ENCODE measurements at places on chromosomes 11 and 22.

- no peak for DNase-seq
These were observed 151.5 kb downstream of the CHST1 start for GRCh38 chr11:45513821-45514340.

DNA sequence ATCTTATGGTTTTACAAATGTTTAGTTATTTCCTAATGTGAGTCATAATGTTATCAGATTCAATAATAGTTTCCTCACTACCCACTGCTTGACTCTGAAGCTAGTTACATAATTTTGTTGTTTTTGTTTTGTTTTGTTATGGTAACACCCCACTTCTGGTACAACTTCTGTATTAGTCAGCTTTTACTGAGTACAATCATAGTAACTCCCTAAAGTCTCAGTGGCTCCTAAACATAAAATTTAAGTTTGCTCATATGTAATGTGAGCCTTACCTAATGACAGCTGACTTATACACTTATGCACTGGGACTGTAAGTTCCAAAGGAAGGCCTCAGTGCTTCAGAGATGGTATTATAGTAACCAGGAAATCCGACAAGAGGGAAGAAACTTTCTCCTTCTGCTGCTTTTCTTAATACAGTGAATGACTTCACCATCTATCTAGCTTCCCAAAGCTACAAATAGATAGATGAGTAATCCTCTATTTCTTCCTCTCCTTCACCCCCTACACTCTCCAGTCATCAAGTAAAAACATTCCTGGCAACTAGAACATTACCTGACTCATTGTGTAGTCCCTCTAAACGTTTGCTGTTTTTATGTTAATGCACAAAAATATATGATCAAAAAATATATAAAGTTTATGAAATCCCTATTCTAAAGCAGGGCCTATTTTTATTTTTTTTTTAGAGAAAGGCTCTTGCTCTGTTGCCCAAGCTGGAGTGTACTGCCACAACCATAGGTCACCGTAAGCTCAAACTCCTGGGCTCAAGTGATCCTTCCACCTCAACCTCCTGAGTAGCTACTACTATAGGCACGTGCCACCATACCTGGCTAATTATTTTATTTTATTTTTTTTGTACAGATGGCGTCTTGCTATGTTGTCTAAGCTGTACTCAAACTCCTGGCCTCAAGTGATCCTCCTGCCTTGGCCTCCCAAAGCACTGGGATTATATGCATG is 563.0 kb downstream of the SOX6 start:
- no peak for DNase-seq

DNA sequence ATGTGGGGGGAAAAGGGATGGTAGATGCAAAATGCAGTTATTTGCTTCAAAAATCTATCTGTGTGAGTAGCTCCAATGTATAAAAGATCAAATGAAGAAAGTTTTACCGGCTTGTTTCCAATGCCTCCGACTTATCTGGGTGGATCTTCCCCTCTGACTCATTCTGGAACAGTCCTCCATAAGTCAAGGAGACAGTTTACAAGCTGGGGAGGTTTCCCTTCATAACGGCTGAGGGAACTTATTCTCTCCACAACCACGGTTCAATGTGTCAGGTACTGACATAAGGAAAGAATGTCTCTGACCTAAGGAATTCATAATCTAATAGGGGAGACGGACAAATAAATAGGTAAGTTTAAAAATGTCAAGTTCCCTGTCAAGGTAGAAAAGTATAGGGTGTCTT is 49.7 kb upstream of the BIRC3 start:
- DNase-seq = peak; percentile 49

DNA sequence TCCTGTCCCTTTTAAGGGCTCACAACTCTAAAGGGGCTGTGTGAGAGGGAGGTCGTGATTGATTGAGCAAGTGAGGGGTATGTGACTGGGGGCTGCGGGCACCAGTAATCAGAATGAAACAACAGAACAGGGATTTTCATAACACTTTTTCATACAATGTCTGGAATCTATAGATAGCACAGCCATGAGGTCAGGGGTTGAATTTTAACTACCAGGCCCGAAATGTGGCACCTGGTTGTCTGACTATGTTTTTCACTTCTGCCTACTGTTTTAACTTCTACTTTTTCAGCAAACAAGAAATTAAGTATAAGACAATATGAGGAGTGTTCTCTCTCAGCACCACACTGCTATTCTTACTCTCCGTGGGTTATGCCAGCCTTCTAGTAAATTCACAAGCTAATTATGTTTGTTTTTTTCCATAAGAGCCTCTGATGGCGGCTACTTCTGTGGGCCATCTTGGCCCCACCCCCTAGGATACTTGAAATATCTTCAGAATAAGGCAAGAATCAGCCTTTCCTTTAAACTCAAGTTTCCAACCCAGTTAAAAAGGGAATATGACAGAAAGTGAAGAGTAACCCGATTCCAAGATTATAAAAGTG is 552.8 kb upstream of the CHORDC1 start:
- no peak for DNase-seq

- no peak for DNase-seq
These were observed 14.2 kb downstream of the SCYL1 start for GRCh38 chr11:65538915-65539743.

- no peak for DNase-seq
These were observed 5.6 kb downstream of the LIPT2 start for GRCh38 chr11:74487875-74488274.

GRCh38 chr11:130465263-130465662 is 16.8 kb downstream of the ADAMTS15 start:
- DNase-seq = no peak

DNA sequence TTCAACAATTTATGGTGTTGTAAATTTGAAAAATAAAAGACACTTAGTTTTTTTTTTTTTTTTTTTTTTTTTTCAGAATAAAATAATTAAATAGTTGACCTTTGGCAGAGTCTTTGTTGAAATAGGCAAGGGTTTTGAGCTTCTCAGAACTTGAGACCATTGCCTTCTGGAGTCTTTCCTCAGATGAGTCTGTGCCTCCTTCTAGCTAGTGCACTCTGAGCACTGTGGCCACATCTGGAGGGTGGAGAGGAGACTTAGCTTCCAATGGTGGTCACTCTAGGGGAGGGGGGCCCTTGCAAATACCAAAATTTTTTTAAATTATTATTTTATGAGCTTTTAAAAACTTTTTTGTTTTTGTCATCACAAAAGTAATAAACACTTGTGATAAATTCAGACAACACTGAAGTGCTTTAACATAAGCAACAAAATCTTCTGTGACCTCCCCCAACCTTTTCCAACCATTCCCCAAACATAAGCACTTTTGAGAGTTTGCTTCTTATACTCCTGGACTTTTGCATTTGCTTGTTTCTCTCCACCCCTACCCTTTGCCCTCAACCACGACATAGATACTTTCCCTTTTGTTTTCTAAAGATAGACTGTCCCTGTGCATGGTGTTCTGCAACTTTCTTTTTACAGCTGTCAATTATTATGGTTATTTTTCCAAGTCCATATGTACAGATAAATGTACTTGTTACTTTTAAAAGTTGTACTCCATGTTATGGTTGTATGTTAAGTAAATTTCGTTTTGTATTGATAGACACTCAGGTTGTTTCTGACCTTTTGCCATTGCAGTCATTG is 41.1 kb downstream of the BMAL1 start:
- DNase-seq = no peak

- no peak for DNase-seq
These were observed 51.2 kb downstream of the KCNJ4 start for GRCh38 chr22:38403812-38404211.

- no peak for DNase-seq
These were observed 367.1 kb downstream of the INSC start for GRCh38 chr11:15481871-15482270.

DNA sequence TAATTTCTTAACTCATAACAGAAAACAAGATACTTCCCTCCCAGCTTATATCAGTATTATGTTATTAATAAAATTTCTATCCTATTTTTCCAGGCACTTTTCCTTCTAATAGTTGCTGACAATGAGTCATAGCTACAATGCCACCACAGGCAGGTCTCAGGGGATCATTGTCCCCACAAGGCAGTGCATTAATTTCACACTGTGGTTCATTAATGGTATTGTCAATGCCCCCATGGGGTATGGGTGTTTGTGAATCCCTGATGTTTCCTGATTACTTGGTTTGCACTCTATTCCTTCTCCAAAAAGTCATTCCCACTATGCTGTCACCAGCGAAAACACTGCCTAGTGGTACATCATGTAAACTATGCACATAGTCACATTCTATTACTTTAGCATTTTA is 345.5 kb upstream of the CTSC start:
- no peak for DNase-seq

DNA sequence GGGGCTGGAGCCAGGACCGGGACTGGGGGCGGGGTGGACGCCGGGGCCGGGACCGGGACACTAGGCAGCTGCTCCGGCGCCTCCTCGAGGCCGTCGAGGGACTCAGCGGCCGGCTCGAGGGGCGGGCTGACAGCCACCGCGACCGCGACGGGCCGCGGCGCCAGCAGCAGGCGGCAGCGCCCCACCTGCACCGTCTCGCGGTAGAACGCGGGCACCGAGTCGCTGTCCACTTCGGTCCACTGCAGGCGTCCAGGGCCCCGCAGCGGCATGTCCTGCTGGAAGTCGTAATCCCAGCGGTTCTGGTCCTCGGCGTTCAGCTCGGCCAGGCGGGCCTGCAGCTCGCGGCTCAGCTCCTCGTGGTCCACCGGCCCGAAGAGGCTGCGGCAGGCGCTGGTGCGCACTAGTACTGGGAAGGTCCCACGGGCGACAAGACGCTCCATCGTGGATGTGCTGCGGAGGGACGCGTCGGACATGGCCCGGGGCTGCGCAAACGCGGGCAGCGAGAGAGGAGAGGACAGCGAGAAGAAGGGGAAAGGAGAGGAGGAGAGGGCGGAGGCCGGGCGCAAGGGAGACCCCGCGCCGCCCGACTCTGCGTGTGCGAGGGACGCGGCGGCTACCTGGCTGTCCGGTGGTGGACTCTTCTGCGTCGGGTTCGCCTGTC is 428 bp downstream of the CDKN1C start:
- no peak for DNase-seq

DNA sequence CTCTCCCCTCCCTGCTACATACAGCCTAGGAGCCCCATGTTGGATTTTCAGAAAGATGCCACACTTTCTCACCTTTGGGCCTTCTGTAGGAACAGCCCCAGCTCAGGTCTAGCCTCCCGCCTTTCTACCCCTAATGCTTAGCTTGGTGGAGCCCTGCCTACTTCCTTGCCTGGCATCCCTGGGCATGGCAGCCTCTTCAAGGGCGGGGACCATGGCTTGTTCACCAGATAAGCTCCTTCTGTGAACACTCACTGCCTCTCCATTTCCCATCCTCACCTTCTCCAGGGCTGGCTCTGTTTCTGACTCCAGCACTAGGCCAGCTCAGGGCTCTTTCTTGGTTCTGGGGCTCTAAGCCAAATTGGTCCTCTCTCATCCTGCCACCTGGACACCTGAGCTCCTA is 1.4 kb downstream of the SEPTIN3 start:
- DNase-seq = no peak

DNA sequence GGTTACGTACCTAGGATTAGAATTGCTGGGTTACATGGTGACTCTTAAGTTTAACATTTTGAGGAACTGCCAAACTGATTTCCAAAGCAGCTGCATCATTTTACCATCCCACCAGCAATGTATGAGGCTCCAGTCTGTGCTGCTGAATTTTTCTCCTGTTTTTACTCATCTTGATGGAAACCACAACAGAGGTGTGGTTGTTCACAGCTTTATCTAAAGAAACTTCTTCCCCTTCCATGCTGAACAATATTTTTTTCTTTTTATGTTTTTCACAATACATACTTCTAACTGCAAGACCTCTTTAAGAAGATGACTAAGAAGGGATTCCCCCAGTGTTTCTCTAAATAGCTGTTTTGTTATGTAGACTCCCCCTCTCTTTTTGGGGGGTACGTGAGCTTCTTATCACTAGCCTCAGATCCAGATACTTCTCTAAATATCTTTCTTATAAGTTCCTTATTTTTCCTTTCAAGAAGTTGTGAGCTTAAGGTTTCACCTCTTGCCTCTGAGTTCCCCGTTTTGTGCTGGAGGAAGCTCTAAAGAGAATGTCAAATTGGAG is 24.0 kb downstream of the TCP11L1 start:
- no peak for DNase-seq

DNA sequence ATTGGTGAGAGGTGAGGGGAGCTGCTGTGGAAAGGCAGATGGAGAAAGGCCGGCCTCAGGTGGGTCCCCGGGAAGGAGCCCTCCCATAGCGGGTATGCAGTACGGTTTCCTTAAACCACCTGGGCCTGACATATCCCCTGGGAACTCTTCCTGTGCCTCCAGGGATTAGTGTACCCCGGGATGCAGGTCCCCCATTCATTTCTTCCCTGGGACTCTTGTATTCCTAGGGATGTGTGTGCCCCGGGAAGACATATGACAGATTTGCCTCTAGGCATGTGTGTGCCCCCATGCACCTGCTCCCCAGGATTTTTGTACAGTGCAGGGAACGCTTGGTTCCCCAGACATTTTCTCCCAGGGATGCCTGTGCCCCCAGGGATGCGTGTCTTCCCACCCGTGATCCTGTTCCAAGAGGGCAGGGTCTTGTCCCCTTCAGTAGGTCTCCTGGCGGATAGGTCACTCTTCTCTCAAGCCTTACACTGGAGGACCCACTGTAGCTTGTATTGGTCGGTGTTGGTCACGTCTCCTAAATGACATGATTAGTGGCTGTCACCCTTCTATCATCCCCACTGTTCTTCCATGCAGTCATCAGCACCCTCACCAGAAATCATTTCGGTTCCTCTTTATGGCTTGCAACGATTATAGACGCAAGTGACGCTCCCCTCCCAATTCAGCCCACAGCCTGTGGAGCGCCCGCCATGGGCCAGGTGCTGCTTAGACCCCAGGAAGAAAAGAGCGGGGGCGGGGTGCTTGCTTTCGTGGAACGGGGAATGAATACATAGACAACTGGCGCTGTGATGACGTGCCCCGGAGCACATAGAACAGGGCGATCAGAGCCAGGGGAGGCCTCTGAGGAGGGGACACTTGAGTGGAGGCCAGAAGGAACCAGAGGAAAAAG is 1.3 kb downstream of the PARVB start:
- DNase-seq = no peak

DNA sequence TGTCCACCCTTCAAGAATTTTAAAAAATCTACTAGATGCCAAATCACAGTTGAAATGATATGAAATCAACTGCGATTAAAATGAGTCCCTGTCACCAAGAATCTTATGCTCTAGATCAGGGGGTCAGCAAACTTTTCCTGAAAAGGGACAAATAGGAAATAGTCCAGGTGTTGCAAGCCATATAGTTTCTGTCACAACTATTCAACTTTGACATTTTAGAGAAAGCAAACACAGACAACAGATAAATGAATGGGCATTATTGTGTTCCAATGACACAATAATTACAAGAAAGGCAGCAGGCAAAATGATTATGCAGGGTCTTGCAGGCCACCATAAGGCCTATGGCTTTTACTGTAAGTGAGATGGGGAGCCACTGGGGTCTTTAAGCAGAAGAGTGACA is 58.6 kb downstream of the IMMP1L start:
- no peak for DNase-seq

DNA sequence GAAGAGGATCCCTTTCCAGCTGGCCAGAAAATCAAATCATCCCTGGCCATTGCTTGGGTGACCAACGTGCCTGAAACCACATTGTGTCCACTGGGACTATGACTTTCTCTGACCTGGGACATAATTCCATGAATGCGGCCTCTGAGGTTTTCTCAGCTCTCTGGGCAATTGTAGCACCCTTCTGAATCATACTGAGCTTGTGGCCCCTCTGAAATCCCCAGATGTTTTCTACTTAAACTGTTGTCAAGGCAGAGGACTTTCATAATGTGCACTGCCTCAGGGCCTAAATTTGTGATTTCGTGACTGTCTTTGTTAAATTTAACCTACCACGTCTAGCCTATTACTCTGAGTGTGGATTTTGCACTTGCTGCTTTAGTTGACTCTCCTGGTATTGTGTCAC is 321.1 kb upstream of the PLET1 start:
- DNase-seq = no peak

GRCh38 chr11:28137832-28138231 is 29.6 kb downstream of the METTL15 start:
- DNase-seq = no peak
